ENCODE measurements at places on chromosomes 1 and 21.

GRCh38 chr1:210588946-210589345 lies 260.2 kb downstream of the HHAT start:
- no peak for DNase-seq

DNA sequence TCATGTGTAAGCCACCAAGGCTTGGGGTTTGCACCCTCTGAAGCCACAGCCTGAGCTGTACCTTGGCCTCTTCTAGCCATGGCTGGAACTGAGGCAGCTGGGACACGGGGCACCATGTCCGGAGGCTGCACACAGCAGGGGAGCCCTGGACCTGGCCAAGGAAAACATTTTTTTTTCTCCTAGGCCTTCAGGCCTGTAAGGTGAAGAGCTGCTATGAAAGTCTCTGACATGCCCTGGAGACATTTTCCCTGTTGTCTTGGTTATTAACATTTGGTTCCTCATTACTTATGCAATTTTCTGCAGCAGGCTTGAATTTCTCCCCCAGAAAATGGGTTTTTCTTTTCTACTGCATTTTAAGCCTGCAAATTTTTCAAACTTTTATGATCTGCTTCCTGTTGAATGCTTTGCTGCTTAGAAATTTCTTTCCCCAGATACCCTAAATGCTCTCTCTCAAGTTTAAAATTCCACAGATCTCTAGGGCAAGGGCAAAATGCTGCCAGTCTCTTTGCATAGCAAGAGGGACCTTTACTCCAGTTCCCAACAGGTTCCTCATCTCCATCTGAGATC lies 295.8 kb downstream of the LTN1 start:
- DNase-seq: no peak

- no peak for DNase-seq
These were observed 55.2 kb upstream of the IPO9 start for GRCh38 chr1:201773764-201774163.

GRCh38 chr1:60589916-60590315 lies 492.4 kb upstream of the NFIA start:
- DNase-seq: no peak

- no peak for DNase-seq
These were observed 271.7 kb downstream of the NPHP4 start for GRCh38 chr1:5720484-5720883.

DNA sequence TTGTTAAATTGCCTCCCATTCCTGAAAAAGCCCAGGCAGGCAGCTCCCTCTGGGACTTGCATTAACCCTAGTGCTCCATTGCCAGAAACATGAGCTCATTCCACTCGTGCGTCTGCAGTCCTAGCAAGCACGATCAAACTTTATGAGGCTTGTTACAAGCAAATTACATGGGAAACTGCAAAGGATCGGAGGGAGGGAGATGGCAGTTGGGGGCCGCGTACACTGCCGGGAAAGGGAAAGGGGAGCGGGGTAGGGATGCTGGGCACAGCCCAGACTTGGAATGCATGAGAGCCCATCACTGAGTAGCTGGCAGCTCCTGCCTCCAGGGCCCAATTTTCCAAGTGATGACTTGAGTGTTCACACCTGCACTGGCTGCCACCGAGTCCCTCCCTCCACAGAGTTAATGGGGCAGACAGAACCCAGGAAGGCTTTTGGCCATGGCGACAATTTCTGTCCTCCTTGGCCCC lies 169.9 kb downstream of the BRINP2 start:
- DNase-seq: no peak

GRCh38 chr1:219507437-219507836 lies 105.5 kb downstream of the ZC3H11B start:
- no peak for DNase-seq
